ENCODE measurements at places on chromosomes 7 and 10. TPM values are rescaled to one million over a fixed set of nuclear protein-coding genes. Genes with fewer than 3 reads are reported as not detected.

DNA sequence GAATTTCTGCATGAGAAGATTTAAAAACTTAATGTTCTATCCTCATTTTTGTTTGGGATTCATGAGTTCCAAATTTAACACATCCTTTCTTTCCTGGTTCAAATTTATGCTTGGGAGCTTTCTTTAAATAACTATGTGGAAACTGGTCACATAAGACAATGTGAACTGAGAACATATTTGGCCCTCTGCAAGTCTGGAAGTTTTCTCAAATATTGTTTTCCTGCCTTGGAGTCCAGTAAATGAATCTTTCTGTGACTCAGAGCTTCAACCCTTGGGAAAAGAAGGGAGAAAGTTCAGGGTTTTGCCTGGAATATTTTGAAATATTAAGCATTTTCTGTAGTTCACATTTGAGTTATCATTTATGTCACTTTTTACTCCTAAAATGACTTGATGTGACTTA, 559.0 kb upstream of the NRP1 start:
- no peak for DNase-seq

CAV2 gene
- 235 TPM for total RNA-seq

DNA sequence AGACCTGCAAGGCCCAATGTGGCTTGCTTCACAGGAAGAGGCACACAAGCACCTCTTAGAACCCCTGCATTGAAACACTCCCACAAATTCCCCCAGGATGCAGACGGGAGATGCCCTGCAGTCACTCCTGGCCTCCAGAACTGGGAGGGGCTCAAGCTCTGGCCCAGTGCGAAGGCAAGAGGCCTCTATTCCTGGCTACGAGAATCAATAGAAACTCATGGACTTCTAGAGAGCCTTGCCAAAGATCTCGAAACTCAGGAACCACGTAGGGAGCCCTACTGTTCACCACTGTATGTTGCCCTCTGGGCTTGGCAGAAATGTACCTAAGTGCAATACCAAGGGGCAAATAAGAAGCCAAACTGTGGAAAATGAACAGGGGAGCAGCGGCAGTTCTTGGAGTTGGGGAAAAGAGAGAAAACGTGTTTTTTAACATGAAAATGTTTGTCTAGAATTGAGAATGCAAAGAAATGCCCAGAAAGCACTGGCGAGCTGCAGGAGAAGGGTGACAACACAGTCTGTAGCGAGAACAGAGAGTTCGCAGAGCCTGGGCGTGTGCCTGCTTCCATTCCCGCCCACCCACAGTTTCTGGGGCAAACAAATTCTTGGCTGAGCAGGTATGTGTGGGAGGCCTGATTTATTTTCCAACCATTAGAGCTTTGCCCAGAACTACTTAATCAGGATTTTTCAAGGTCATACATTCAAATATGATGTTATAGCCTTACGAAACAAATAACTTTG, 260.5 kb upstream of the KLF14 start:
- peak; percentile 69 for DNase-seq

GRCh38 chr7:12584930-12585329, 14.4 kb downstream of the SCIN start:
- DNase-seq, result no peak

MYPN gene
- 215 TPM for total RNA-seq

DNA sequence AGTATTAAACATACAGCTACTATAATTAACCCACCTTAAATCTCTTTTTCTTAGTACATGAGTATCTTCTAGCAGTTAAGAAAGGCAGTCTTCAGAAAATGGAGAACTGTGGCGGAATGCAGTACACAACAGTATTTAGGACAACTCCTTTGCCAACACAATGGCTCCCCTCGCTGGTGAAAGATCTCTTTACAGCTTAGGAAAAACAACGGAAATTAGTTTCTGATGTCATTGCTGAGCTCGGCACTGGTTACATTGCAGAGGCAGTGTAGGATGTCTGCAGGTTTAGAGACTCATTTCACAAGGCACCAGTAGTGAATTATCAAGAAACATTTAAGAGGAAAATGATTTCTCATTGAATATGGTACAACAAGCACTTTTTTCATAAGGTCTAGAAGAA, 43.4 kb downstream of the GLRX3 start:
- no peak for DNase-seq

ATP6V0A4 gene
- not detected for total RNA-seq

GRCh38 chr10:72954596-72955554, at the start of gene PLA2G12B:
Gene PLA2G12B (minus strand): TSS chr10:72954806. CDS start chr10:72954685, 121 bp downstream.
- DNase-seq, result no peak

GRCh38 chr10:11993834-11994468, 48.7 kb downstream of the UPF2 start:
- DNase-seq, result no peak

DNA sequence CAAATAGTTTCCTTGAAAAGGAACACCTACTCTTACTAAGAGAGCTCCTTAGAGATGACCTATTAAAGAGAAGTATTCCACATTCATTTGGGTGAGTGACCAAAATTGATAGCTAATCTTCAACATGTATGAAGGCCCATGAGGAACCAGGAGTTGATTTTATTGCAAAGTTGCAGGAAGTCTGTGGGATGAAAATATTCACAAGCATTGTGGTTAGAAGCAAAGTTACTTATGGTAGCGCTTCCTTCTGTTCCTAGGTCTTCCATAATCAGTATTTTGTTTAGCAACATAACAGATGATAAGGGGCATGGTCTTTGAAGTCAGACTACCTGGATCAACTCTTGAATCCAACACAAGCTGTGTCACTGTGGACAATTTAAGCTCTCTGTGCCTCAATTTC, 164.5 kb downstream of the DGKB start:
- DNase-seq, result no peak

NEUROG3 gene
- total RNA-seq, result not detected

GRCh38 chr10:92834986-92835385, 13.3 kb upstream of the EXOC6 start:
- no peak for DNase-seq

DNA sequence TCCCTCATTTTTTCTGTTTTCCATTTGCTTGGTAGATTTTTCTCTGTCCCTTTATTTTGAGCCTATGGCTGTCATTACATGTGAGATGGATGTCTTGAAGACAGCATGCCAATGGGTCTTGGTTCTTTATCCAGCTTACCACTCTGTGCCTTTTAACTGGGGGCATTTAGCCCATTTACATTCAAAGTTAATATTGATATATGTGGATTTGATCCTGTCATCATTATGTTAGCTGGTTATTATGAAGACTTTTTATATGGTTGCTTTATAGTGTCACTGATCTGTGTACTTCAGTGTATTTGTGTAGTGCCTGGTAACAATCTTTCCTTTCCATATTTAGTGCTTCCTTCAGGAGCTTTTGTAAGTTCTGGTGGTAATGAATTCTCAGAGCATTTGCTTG, 89.3 kb upstream of the UNC5B start:
- no peak for DNase-seq

DNA sequence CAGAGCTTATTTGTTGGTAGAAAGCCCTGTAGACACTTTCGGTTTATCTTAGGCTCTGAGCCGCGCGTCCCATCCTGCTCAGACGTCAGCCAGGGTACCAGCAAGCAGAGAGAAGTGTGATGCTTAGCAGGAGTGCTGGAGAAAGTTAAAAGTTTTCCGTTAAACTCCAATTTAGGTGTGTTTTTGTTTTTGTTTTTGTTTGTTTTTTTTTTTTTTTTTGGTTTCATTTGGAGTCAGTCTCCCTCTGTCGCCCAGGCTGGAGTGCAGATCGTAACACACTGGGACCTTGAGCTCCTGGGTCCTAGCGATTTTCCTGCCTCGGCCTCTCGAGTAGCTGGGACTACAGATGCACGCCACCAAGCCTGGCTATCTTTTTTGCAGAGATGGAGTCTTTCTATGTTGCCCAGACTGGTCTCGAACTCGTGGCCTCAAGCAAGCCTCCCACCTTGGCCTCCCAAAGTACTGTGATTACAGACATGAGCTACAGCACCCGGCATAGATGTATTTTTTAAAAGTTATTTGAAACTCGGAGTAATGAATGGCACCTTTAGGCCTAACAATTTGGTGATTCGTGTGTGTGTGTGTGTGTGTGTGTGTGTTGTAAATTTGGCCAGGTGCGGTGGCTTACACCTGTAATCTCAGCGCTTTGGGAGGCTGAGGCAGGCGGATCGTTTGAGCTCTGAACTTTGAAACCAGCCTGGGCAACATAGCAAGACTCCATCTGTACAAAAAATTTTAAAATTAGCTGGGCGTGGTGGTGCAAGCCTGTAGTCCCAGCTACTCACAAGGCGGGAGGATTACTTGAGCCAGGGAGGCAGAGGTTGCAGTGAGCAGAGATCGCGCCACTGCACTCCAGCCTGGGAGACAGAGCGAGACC, 1.3 kb upstream of the HIP1 start:
- DNase-seq, result no peak

DNA sequence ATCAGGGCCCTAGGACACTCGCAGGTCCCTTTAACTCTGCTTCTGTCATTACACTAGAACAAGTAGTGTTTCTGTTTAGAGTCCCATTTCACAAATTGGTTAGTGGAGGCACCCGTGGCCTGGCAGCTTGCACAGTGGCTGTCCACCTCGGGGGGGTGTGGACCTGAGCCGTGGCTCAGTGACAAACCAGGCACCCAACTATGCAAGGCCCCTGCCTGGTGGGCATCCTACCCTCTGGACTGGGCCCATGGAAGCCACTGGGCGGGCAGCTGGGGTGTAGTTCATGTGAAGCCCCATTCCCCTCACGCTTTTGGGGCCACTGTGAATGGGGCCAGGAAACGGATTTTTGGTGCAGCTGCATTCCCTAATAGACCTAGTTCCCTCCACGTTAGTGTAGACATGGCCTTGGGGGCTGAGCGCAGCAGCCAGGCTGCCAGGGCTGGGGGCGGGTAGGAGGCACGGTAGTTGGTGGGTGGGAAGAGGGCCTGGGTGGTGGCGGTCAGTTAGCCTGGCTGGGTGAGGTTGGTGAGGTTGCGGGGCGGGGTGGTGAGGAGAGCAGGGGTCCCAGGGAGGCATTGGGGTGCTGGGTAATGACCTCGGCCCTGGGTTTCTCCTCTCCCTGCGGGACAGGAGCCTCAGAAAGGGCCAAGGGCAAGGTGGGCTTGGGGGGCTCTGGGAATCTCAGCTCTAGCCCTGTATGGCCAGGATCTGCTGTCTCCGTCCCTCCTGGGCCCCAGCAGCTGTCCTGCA, 18.7 kb downstream of the ZNF316 start:
- DNase-seq, result no peak

FAM204A gene
- 75.1 TPM for total RNA-seq

DNA sequence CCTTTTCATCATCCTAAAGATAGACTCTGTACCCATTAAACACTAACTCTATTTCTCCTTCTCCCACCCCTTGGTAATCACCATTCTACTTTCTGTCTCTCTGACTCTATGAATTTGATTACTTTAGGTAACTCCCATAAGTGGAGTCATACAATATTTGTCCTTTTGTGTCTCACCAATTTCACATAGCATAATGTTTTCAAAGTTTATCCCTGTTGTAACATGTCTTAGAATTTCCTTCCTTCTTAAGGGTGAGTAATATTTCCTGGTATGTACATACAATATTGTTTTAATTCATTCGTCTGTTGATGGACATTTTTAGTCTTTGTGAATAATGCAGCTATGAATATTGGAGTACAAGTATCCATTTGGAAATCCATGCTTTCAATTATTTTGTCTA, 50.9 kb upstream of the CDCA7L start:
- no peak for DNase-seq

CLCN1 gene
- 1.4 TPM for total RNA-seq

- DNase-seq, result no peak
These were observed 76.2 kb upstream of the KIF5B start for GRCh38 chr10:32132357-32132946.

DNA sequence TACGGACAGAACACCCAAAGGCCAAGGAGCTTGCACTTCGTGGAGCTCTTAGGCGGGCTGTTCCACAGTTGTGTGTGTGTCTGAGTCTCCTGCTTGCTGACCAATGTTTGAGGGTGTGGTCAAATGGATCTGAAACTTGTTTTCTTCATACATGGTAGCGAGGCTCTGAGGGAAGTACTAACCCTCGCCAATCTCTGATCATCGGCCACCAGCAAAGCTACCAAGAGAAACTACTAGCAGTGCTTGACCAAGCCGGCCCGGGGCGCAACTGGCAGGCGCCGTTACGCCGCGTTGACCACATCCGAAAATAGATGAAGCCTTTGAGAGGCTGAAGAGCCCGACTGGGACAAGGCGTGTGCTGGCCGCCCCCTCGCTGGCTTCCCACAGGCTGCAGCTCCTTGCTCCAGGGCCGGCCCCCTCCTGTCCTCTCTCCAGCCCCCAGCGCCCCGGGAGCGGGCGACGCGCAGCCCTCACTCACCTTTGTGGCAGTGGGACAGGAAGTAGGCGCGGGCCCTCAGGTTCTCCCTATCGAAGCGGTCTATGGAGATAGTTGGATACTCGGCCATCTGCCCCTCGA, 384 bp downstream of the DCLRE1C start:
- DNase-seq, result no peak

Data from heart left ventricle (tissue), 16 donors.